ENCODE measurements at places on chromosomes 2 and 18. TPM values are rescaled to one million over a fixed set of nuclear protein-coding genes. Genes with fewer than 3 reads are reported as not detected.

DNA sequence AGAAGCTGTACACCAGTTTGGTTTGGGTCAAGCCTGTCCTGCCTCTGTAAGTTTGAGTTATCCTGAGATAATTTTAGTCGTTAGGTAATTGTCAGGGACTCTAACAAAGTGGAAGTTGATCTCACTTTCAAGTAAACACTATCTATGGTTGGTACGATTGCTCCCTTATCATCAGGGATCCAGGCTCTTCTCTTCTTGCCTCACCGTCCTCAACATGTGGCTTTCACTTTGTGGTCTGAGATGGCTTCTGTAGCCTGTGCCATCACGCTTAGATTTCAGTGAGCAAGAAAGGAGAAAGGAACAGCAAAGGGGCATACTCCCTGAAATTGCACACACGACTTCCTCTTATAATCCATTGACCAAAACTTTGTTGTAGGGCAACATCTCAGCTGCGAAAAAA lies 115.6 kb downstream of the CTAGE1 start:
- H3K27me3 ChIP-seq, result no peaks in the 10 kb centered on the region
- H3K4me1 ChIP-seq, result no peaks in the 10 kb centered on the region
- no peak overlapping the region for H3K27ac ChIP-seq

GRCh38 chr2:200454927-200455801 lies 54.7 kb downstream of the KCTD18 start:
- H3K4me3 ChIP-seq, result no peak overlapping the region
- peaks cover 16% of the 10 kb centered on the region for H3K4me1 ChIP-seq
- H3K36me3 ChIP-seq, result no peaks in the 10 kb centered on the region
- no peak for DNase-seq

- no peak overlapping the region for H3K27ac ChIP-seq
- no peaks in the 10 kb centered on the region for H3K4me1 ChIP-seq
- H3K27me3 ChIP-seq, result no peaks in the 10 kb centered on the region
These were observed 318.2 kb upstream of the NRXN1 start for GRCh38 chr2:51350100-51350499.

DNA sequence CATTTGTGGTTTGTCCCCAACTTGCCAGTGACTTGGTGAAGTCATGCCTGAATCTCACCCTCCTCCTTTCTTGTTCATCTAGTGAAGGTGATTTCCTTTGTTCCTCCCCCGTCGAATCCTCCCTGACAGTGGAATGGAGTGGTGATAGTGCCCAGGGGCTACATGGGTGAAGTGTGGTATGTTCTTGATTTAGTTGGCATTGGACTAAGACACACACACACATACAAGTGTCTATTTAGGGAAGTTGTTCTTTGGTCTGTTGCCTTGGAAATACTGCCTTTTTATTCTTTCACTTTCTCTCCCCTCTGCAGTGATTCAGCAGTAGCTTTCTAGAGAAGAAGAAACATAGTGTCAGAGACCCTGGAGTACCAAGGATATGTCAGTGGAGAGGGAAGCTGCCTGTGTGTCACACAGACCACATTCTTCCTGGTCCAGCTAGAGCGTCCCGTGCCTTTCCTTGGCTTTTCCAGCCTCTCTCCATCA lies 10.9 kb downstream of the INPP4A start:
- no peak overlapping the region for H3K27ac ChIP-seq
- H3K36me3 ChIP-seq, result no peaks in the 10 kb centered on the region
- H3K4me3 ChIP-seq, result no peak overlapping the region
- peaks cover 17% of the 10 kb centered on the region for H3K4me1 ChIP-seq
- H3K27me3 ChIP-seq, result no peaks in the 10 kb centered on the region
- no peak for DNase-seq

GRCh38 chr2:220143336-220143735 lies 515.9 kb downstream of the SLC4A3 start:
- no peak overlapping the region for H3K27ac ChIP-seq
- no peaks in the 10 kb centered on the region for H3K36me3 ChIP-seq
- H3K4me3 ChIP-seq, result no peak overlapping the region
- DNase-seq, result no peak
- no peaks in the 10 kb centered on the region for H3K27me3 ChIP-seq

GRCh38 chr2:237592425-237592980 lies 2.0 kb upstream of the RAB17 start:
- H3K4me1 ChIP-seq, result peaks cover 15% of the 10 kb centered on the region
- no peak overlapping the region for H3K27ac ChIP-seq
- H3K36me3 ChIP-seq, result no peaks in the 10 kb centered on the region
- no peak for DNase-seq
- no peak overlapping the region for H3K4me3 ChIP-seq
- no peaks in the 10 kb centered on the region for H3K27me3 ChIP-seq

GRCh38 chr2:237927135-237927534 lies 39.7 kb upstream of the UBE2F start:
- H3K4me3 ChIP-seq, result no peak overlapping the region
- H3K27me3 ChIP-seq, result no peaks in the 10 kb centered on the region
- DNase-seq, result no peak
- H3K27ac ChIP-seq, result no peak overlapping the region
- H3K36me3 ChIP-seq, result no peaks in the 10 kb centered on the region

DNA sequence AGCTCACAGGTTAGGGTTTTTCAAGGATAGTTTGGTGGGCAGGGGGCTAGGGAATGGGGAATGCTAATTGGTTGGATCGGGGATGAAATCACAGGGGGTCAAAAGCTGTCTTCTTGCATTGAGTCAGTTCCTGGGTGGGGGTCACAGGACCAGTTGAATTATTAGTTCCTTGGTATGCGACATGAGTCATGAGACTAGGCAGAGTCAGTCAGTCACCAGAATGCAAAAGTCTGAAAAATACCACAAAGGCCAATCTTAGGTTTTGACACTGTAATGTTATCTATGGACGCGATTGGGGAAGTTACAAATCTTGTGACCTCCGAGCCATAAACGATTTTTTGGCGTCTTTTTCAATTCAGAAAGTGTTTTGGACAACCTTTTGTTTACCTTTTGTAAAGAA lies 101.2 kb downstream of the ZNF519 start:
- no peak for DNase-seq
- H3K27me3 ChIP-seq, result no peaks in the 10 kb centered on the region
- H3K4me1 ChIP-seq, result no peaks in the 10 kb centered on the region
- no peak overlapping the region for H3K27ac ChIP-seq
- H3K4me3 ChIP-seq, result no peak overlapping the region
- H3K36me3 ChIP-seq, result no peaks in the 10 kb centered on the region

- no peaks in the 10 kb centered on the region for H3K4me1 ChIP-seq
- no peak overlapping the region for H3K27ac ChIP-seq
- no peak for DNase-seq
- no peaks in the 10 kb centered on the region for H3K27me3 ChIP-seq
- no peaks in the 10 kb centered on the region for H3K36me3 ChIP-seq
These were observed 61.1 kb upstream of the RND3 start for GRCh38 chr2:150548527-150548926.

GRCh38 chr2:58377181-58377580 lies 136.1 kb upstream of the FANCL start:
- DNase-seq, result no peak
- H3K27me3 ChIP-seq, result no peaks in the 10 kb centered on the region
- no peak overlapping the region for H3K27ac ChIP-seq
- no peaks in the 10 kb centered on the region for H3K4me1 ChIP-seq
- H3K4me3 ChIP-seq, result no peak overlapping the region
- no peaks in the 10 kb centered on the region for H3K36me3 ChIP-seq

- no peak for DNase-seq
- H3K36me3 ChIP-seq, result no peaks in the 10 kb centered on the region
- H3K4me3 ChIP-seq, result no peak overlapping the region
These were observed 264.8 kb downstream of the C1D start for GRCh38 chr2:67797801-67798540.

GRCh38 chr2:163436963-163437362 lies 298.8 kb downstream of the FIGN start:
- no peak overlapping the region for H3K4me3 ChIP-seq
- no peaks in the 10 kb centered on the region for H3K27me3 ChIP-seq
- DNase-seq, result no peak
- no peak overlapping the region for H3K27ac ChIP-seq
- no peaks in the 10 kb centered on the region for H3K4me1 ChIP-seq

- H3K27me3 ChIP-seq, result no peaks in the 10 kb centered on the region
- no peak for DNase-seq
- no peaks in the 10 kb centered on the region for H3K36me3 ChIP-seq
- H3K27ac ChIP-seq, result peak within 1 kb of the TSS; percentile 86
- peaks cover 8% of the 10 kb centered on the region for H3K4me1 ChIP-seq
- H3K4me3 ChIP-seq, result peak within 1 kb of the TSS; percentile 77
These were observed at the start of gene BOLL for GRCh38 chr2:197784956-197785941. BOLL (minus strand) TSS chr2:197785319; CDS start chr2:197781850, 3,469 bp downstream.

GRCh38 chr2:216108310-216108966 lies 710 bp upstream of the XRCC5 start:
- H3K4me1 ChIP-seq, result peaks cover 16% of the 10 kb centered on the region
- H3K27ac ChIP-seq, result peak overlapping the region; percentile 89
- H3K4me3 ChIP-seq, result peak overlapping the region; percentile 44

DNA sequence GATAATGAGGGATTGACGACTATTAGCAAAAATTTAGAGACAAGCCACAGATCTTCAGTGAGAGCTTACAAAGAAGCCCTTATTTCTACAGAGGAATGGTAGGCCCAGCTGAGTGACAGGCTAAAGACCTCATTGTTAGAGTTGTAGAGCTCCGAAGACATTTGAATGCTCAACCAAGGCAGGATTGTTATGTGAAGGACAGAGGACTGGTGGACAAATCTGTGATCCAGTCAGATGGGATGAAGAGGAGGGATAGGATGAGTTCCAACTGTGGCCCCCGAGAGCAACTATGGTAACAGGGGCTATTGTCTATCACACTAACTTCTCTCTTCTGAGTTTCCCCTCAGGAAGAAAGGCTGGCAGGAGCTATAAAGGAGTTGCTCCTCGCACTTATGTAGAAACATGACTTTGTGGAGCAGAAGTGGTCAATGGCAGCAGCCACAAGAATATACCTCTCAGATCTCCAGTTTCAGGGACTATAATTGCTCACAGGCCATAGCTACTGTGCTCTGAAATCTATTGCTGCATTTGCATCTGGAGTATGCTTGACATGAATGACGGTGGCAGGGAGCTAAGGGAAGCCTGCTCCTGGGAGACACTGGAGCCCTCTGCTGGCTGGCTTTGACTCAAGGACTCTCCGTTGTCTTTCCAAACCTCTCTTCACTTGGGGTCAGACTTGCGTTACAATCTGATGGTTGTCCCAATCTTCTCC lies 50.3 kb upstream of the GREB1L start:
- no peak overlapping the region for H3K27ac ChIP-seq
- H3K4me3 ChIP-seq, result no peak overlapping the region
- H3K27me3 ChIP-seq, result no peaks in the 10 kb centered on the region
- H3K4me1 ChIP-seq, result no peaks in the 10 kb centered on the region
- no peak for DNase-seq
- H3K36me3 ChIP-seq, result no peaks in the 10 kb centered on the region

DNA sequence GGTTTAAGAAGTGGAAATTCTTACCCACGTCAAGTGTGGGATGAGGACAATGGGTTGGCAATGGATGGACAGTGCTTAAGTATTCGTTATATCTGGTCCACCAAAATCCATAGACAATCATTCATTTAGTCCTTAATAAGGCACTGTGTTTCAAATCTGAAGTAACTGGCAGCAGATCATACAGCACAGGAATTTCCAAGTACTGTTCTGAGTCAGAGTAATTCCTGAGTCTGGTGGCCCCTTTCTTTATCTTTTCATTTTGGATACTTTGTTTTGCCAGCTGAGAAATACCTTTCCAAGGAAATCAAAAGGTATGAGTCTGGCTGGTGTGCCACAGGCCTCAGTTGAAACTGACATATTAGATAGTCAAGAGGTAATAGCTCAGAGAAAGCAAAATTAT lies 31.4 kb upstream of the CCDC102B start:
- H3K4me3 ChIP-seq, result no peak overlapping the region
- no peaks in the 10 kb centered on the region for H3K27me3 ChIP-seq
- H3K27ac ChIP-seq, result no peak overlapping the region
- DNase-seq, result no peak
- no peaks in the 10 kb centered on the region for H3K36me3 ChIP-seq
- no peaks in the 10 kb centered on the region for H3K4me1 ChIP-seq

- no peak overlapping the region for H3K4me3 ChIP-seq
- peaks cover 13% of the 10 kb centered on the region for H3K4me1 ChIP-seq
- DNase-seq, result no peak
- H3K27me3 ChIP-seq, result no peaks in the 10 kb centered on the region
- no peaks in the 10 kb centered on the region for H3K36me3 ChIP-seq
- peak overlapping the region; percentile 1 for H3K27ac ChIP-seq
These were observed 16.7 kb downstream of the BCL2 start for GRCh38 chr18:63302636-63303405.

DNA sequence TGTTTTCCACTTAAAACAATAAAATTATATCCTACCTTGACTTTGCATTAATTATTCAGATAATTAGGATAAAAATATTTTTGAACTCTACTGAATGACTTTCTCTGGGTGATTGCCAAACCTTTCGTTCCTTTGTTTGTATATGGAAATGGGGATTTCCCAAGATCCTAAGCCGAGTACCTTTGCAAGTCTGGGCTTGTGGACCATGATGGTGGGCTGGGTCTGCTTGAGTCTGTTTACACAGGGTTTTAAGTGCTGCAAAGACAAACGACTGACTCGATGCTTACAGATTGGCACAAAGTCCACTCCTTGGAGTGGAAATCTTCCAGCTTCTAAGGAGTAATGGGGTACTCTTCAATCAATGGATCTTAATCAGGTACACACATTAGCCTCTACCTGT lies 659.5 kb downstream of the TSN start:
- H3K4me3 ChIP-seq, result no peak overlapping the region
- H3K27ac ChIP-seq, result no peak overlapping the region
- no peaks in the 10 kb centered on the region for H3K27me3 ChIP-seq

GRCh38 chr18:79493211-79493800 lies 97.6 kb downstream of the NFATC1 start:
- no peaks in the 10 kb centered on the region for H3K36me3 ChIP-seq
- no peaks in the 10 kb centered on the region for H3K4me1 ChIP-seq
- H3K27ac ChIP-seq, result no peak overlapping the region

GRCh38 chr2:233361297-233361696 lies 7.0 kb downstream of the DGKD start:
- H3K36me3 ChIP-seq, result no peaks in the 10 kb centered on the region
- H3K4me3 ChIP-seq, result no peak overlapping the region
- H3K27ac ChIP-seq, result peak overlapping the region; percentile 20

The NAB1 gene
- total RNA-seq, result 10.6 TPM

The ANKRD30B gene
- not detected for total RNA-seq

The XIRP2 gene
- 1,047 TPM for total RNA-seq

The ECEL1 gene
- total RNA-seq, result 0.51 TPM

The SLC5A7 gene
- 0.04 TPM for total RNA-seq

The GALNT5 gene
- total RNA-seq, result not detected

The DES gene
- total RNA-seq, result 19,008 TPM

The TRIM43 gene
- not detected for total RNA-seq

The GCA gene
- 5.0 TPM for total RNA-seq

The TANC1 gene
- 5.1 TPM for total RNA-seq
